ENCODE measurements at places on chromosomes 11 and 22.

- DNase-seq = no peak
Measured at GRCh38 chr22:21445437-21446127, 21.6 kb upstream of the TMEM191C start.

DNA sequence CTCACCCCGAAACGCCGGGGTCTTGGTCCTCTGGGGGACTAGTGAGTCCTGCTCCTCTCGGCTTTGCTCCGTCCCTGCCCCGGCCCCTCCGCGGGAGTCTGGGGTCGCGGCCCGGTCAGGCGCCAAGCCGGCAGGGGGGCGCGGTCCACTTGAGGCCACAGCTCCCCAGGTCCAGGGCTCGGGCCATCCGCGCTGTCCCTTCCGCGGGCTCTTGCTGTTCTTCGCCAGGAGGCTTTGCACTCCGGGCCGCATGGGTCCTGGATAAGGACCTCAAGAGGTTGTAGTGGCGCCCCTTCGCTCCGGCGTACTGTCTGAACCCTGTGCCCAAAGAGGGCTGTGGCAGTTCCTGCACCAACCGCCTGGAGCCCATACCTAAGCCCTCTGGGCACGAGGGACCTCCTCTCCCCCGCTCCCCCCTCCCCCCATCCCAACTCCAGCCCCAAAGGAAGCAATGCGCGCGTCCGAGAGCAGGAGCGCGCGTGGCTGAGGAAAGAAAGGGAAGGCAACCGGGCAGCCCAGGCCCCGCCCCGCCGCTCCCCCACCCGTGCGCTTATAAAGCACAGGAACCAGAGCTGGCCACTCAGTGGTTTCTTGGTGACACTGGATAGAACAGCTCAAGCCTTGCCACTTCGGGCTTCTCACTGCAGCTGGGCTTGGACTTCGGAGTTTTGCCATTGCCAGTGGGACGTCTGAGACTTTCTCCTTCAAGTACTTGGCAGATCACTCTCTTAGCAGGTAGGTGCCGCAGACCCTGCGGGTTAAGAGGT is at the start of gene ADM:
Gene ADM, plus strand, starts transcription at position 579 of the 767 bp plus-strand sequence. CDS start 628 bp downstream, outside the sequence.
- peak; percentile 89 for DNase-seq

- no peak for DNase-seq
Measured at GRCh38 chr11:34855021-34855753, 61.0 kb downstream of the APIP start.

- no peak for DNase-seq
Measured at GRCh38 chr22:44192816-44193534, 12.2 kb downstream of the PARVG start.

GRCh38 chr11:68402355-68403031 is 58.1 kb upstream of the PPP6R3 start:
- DNase-seq = no peak

DNA sequence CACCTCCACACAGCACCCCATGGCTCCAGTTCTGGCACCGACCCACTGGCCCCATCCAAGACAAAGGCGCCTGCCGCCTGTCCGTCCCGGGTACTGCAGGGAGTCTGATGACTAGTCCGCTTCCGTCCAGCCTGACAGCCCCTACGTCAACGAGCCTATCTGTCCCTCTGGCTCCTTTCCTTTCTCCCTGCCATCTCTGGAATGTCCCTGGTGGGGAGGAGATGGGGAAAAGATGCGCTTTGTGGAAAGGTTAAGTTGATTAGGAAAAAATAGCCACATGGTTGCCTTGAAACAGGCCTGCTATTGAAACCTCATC is 10.4 kb downstream of the PDGFB start:
- no peak for DNase-seq

- DNase-seq = no peak
Measured at GRCh38 chr11:126281666-126282175, 1.2 kb upstream of the TIRAP start.

DNA sequence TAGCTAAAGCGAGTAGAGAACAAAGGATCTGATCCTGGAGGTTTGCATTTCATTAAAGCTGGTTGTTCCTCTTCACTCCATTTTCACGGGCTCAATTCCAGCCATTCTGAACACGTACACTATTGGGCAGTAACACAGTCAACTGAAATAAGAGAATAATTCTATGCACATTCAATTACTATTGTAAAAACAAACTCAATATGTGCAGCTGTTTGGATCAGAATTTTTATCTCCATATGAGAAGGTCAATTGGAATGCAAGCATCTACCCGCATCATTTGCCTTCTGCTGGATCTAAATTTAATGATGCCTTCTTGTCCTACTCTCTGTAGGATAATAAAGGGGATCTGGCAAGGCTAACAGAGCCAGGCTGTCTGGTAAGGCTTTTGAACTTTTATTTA is 562.8 kb upstream of the CCDC179 start:
- no peak for DNase-seq

DNA sequence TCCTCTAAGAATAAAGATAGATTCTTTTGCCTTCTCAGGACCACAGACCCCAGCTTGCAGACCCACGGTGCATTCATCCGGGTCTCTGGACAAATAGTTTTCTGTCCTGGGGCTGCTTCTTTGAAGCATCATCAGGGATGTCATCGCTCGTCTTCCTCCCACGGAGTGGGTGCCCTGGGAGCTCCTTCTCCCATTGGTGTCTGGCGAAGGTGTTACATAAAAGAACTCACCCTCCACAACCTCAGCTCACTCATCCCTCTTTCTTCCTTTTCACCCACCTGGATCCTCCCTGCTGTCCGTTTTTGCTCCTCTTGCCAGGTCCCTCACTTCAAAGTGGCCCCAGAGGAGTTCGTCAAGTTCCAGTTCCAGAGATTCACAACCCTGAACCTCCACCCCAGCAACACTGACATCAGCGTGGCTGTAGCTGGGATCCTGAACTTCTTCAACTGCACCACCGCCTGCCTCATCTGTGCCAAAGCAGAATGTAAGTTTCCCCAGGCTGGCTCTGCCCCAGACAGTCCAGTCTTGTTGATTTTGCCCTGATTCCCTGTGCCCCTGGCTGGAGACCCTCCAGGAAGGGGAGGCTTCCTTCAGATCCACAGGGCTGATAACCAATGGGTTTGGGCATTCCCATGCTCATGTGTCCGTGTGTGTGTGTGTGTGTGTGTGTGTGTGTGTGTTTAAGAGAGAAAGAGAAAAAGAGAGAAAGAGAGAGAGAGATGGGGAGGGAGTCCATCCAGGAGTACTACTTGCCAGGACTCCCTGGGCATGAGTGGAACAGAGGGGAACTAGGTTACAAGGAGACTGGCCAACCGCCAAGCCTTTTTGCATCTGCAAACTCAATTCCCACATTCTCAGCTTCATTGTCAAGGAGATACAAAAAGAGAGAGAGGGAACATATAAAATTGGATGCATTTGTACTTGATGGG is 204.2 kb upstream of the TBCEL start:
- DNase-seq = no peak

GRCh38 chr22:48680601-48681000 is 1147.1 kb downstream of the BRD1 start:
- no peak for DNase-seq

GRCh38 chr11:46236918-46237247 is 40.6 kb upstream of the CREB3L1 start:
- no peak for DNase-seq

- DNase-seq = no peak
Measured at GRCh38 chr11:129237456-129237855, 45.3 kb upstream of the ARHGAP32 start.

DNA sequence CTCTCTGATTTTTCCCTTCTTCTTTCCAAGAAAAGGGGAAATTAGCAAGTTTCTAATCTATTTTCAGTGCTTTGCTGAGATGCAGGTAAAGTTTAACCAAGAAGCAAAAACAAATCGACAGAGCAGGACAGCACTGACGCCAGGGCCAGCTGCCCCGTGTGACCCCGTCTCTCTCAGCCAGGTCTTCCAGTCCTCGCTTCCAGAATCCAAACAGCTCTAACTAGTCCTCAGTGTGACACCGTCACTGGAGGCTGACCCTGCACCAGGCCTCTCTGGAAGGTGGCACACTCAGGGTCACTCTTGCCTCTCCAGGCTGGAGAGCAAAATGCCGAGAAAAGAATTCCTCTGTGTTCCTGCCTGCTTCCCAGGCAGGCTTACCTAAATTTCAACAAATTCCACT is 44.8 kb downstream of the SHANK2 start:
- DNase-seq = no peak

- DNase-seq = no peak
Measured at GRCh38 chr22:29693161-29693560, 26.6 kb upstream of the CABP7 start.

- DNase-seq = no peak
Measured at GRCh38 chr11:134646561-134646960, 234.5 kb upstream of the B3GAT1 start.

GRCh38 chr11:6746086-6746618 is 25.6 kb downstream of the OR2AG2 start:
- DNase-seq = no peak

DNA sequence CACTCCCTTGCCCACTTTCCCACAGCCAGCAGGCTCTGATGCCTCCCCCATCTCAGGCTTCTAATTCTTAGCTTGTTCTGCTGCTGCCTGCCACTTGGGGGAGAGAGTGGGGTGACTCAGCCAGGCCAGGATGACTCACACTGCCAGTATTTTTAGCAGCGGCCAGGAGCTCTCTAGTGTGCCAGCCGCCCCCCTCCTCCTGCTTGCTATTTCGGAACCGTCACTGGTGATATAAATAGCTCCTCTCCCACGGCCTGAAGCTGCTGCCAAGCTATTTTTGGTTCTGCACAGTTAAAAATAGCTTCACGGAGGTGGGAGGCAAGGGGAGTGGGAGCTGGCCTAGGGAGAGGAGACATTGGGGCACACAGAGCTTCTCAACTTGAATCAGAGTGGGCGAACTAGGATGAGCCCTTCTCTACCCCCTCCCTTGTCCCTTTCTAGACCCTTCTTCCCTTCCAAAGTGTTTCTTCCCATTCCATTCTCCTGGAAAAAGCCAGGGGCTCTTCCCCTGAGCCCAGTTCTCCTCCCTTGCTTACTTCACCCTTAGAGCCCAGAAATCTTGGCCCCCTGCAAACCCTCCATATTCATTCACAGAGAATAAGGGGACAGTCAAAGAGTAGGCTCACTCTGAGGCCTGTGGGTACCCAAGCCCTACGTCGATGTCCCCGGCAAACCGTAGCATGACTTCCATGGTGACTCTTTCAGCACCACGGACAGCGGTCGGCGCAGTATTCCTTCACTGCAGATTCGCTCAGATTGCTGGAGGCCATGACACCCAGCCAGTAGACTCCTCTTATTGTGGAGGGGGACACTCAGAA is 2.5 kb upstream of the NPAS4 start:
- DNase-seq = peak; percentile 85

DNA sequence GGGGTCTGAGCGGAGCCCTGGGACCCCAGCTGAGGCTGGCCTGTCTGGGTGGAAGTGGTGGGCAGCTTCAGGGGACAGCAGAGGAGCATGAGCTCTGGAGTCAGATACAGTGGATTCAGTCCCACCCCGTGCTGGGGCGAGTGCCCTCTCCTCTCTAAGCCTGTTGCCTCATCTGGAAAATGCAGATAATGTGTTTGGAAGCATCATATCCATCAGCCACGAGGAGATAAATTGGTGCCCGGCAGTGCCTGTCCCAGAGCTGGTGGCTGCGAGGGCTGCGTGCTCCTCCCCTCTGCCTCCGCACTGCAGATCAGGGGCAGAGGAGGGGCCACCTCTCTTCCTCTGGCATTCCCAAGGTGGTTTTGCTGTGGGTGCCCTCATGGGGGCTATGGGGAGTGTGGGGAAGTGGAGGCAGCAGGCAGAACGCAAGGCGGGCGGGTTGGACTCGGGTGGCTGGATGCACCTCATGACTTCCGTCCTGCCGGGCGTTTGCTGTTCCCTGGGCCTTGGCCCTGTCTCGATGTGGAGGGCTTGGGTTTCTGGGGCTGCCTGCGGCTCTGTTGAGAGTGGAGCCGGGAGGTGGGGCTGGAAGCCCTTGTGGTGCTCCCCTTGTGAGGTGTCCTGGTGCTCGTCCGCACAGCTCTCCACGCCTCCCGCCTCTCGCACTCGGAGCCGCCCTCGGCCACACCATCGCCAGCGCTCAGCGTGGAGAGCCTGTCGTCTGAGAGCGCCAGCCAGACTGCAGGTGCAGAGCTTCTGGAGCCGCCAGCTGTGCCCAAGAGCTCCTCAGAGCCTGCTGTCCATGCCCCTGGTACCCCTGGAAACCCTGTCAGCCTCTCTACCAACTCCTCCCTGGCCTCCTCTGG is 20.9 kb downstream of the MICALL1 start:
- DNase-seq = no peak

DNA sequence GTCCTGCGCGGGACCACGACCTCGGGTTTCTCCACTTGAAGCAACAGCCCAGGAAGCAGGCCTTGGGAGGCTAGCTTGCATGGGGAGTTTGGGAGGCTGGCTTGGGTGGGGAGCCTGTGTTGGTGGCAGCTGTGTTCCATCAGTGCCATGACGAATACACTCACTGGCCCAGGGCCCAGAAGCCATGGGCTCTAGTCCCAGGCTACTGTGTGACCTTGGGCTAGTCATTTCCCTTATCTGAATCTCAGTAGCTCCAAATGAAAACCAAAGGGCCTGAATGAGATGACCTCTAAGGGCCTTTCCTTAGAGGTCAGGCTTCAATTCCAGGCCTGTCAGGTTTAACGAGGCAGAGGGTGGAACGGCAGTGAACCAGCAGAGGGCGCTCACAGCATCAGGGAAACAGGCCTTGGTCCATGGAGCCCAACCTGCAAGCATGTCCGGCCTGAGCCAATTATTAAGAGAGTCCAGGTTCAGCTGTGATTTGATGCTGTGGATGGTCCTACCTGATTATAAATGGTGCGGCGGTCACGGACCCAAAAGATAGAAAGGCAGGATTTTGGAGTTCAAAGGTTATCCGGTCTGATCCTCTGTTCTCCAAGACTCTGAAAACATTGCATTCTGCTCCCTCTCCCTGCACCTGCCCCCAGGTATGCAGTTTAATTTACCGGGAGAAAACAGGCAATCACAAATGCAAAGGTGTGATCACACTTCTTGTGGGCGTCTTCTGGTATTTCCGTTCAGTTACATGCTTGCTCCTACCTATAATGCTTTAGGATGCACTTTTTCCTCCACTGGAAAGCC is 15.9 kb downstream of the PTPN5 start:
- DNase-seq = peak; percentile 58

DNA sequence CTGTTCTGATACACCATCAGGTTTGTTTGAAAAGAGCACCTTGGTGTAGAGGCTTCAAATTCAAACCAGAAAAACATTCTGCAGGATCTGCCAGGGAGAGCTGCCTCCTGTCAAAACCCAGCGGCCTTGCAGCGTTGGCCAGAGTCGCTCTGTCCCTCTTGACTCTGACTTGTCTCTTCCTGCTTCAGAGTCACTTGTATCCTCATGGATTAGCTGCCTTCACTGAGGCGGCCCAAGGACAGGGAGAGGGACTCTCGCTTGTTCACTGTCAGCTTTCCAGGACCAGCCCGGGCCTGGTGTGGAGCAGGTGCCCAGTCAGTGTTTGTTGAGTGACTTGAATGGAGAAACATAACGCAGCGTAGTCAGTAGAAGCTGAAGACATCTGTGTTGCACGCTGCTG is 18.0 kb downstream of the TBC1D22A start:
- DNase-seq = no peak

- no peak for DNase-seq
Measured at GRCh38 chr11:78982473-78982872, 407.8 kb upstream of the NARS2 start.
